ENCODE measurements at places on chromosomes 13 and 19.

DNA sequence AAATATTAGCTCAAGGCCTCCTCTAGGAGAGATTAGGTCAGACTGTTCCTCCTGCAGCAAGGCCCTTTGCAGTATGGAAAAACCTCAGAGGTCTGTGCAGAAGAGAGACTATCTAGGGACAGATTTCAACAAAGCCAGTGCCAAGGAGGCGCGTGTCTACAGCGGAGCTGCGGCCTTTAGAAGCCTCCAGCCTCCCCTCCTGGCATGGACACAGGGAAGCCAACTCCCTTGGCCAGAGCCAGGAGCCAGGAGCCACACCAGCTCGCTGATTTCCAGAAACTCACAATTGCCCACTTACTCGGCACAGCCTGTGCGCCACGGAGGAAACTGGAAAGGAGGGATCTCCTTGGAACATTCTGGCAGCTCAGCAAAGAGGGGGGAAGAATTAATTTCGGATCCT, 63.4 kb downstream of the INSR start:
- DNase-seq: no peak

DNA sequence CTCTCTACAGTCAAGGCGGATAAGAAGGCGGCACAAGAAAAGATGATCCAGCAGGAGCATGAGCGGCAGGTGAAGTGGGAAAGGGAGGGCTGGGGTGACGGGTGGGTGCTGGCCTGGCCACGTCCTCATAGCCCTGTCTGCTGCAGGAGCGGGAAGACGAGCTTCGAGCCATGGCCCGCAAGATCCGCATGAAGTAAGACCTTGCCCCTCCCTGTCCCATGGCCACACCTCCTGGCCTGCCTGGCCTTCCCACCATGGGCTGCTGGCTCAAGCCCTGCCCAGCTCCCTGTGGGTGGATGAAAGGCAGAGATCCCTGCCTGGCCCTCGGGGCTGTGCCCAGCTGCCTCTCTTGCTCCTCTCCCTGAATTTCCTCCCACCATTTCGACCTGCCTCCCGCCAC, 7.2 kb downstream of the ZNF296 start:
- no peak for DNase-seq

GRCh38 chr13:114020750-114021463, 47.0 kb upstream of the C13orf46 start:
- no peak for DNase-seq

- no peak for DNase-seq
These were observed 5.3 kb downstream of the PDCD2L start for GRCh38 chr19:34409189-34410164.

DNA sequence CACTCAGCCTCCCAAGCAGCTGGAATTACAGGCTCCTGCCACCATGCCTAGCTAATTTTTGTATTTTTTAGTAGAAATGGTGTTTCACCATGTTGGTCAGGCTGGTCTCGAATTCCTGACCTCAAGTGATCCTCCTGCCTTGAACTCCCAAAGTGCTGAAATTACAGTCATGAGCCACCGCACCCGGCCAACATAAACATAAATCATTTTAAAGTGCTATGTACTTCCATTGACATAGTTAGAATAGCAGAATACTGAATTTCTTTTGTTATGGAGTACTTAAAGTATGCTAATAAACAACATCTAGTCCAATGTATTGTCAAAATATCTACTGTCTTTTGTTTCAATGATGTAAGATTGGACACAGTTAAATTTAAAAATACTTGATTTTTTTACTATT, 539.0 kb downstream of the PCDH9 start:
- no peak for DNase-seq

- peak; percentile 24 for DNase-seq
These were observed 1.6 kb downstream of the ZNF414 start for GRCh38 chr19:8512115-8512967.

DNA sequence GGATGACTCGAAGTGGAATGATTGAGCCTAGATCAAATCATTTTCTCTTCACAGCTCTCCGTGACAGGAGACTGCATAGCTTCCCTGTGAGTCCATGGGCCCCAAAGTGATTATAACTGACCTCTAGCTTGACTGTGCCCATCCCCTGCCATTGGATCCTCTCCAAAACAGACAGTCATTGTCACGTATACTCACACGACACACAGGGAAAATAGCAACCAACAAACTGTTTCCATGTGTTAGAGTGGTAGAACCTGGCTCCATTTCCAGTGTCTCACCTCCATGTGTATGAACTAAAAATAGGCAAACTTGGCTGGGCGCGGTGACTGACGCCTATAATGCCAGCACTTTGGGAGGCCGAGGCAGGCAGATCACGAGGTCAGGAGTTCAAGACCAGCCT, 48.8 kb upstream of the NPAS1 start:
- peak; percentile 19 for DNase-seq

DNA sequence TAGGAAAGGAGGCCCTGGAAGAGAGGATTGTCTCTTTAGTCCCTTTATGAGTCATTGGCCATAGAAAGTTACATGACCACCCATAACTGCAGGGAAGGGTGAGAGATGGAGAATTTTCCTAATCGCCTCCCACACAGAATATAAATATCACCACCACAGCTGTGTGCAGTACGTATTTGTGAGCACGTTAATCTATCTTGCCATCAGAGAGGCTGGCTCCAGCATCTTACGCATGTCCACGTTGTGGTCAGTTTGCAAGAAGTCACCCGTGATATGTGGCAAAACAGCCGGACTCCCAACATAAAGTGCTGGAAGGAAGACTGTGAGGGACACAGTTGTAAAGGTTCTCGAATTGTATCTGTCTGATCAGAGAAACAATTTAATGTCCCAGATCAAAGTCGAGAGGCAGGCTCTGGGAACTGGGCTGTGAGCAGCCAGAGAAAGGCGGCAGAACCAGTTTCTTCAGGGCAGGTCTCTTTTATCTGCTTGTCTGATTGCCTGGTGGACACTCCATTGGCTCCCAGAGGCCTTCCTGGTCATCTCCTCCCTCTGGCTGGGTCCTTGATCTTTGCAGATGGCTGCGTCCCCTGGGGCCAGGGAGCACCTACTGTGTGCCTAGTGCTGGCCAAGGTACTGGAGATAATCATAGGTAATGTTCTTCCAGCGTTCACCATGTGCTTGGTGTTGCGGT, 74.9 kb downstream of the SIPA1L3 start:
- no peak for DNase-seq

DNA sequence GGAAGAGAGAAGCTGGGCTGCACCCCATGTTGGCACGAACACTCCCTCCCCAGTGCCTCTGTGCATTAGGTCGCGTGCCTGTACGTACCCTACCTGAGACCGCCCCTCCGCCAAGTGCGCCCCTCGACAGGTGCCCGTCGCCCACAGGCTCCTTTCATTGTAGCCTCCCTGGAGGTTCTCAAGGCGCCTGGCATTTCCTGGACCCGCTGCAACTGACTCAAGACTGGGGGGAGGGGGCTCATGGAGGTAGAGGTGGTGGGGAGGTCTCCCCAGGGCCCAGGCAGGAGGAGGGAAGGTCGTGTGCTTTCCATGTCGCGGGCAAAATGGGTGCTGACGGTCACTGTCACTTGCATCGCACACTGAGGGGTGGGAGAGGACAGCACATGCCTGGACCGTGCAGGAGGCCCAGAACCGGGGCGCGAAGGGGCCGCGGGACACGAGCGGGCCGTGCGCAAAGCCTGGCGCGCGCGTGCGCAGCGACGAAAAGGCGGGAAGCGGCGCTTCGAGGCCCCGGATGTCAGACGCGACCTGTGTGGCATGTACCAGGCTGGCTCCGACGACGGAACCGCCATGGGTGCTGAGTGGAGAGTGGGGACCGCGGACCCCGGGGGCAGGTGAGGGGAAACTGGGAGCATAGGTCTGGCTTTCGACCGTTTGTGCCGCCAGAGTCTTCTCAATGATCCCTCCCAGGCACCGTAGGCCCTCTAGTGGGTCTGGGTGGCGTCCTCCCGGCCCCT, 16.5 kb downstream of the NFIX start:
- DNase-seq: no peak

DNA sequence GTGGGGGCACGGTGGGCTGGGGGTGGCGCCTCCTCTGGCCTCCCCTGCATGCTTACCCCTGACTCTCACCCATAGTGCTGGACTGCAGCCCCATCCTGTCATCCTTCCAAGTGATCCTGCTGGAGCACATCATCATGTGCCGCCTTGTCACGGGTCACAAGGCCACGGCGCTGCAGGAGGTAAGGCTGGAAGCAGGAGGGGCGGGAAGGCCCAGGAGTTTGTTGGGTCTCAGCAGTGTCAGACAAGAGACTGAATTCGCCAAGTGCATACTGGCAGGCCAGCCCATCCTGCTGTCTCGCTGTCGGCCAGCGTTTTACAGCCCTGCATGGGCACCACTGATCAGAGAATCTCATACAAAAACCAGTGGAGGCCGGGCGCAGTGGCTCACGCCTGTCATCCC, 23.1 kb downstream of the MAU2 start:
- DNase-seq: no peak

DNA sequence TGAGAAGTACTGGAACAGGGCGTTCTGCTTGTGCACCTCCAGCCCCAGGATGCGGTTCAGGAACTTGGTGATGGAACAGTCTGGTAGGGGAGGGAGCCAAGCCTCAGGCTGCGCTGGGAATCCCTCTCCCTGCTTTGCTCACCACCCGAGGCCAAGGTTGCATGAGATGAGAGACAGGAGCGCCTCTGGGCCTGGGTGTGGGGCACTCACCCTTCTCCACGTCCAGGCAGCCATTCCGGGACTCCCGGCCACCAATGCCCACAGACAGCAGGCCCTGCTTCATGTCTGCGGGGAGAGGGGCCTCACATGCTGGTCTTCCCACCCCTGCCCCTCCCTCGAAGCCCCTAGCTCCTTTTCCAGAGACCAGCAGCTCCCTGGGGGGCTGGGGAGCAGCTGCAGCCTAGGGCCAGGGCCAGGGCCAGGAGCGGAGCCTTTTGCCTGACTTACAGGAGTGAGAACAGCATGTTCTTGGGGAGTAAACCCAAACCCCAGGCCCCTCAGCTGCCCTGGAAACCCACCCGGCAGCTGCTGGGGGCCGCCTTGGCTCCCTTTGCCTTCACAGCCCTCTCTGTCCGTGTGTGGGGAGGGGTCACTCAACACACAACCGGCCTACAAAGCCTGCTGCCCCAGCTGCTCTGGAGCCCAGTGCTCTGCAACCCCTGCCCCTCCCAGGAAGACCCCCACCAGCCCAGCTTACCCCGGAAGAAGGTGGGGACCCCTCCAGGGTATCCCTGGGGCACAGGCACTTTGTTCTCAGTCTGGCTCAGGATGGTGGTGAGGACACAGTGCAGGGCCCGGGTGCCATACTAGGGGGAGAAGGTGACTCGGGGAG, 7.2 kb downstream of the GPX4 start:
- DNase-seq: no peak

- no peak for DNase-seq
These were observed 667.8 kb downstream of the SLITRK1 start for GRCh38 chr13:83214452-83214851.

DNA sequence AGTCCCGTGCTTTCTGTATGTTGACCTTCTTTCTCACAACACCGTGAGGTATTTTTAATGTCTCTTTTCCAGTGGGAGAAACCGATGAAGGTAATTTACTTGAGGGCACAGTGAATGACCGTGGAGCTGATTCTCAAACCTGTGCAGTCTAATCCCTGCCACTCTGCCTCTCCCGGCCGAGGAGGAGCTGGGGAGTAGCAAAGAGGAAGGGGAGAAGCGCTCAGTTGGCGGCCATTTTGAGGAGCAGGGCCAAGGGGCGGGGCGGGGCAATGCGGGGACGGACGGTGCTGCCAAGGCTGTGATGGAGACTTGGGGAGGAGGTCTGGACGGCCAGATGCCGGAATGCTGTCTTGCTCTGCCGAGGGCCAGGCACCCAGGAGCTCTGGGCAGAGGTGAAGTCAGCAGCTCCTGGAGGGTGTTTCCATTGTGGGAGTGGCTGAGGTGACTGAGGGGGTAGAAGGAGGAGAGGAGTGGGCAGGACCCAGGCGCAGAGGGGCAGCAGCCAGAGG, 12.4 kb upstream of the RANBP3 start:
- no peak for DNase-seq

GRCh38 chr13:109166804-109167203, 537.4 kb downstream of the MYO16 start:
- DNase-seq: no peak

- no peak for DNase-seq
These were observed 25.0 kb upstream of the TNFSF11 start for GRCh38 chr13:42548731-42549551.

- no peak for DNase-seq
These were observed 658.4 kb upstream of the MIR17HG start for GRCh38 chr13:90689111-90689510.

DNA sequence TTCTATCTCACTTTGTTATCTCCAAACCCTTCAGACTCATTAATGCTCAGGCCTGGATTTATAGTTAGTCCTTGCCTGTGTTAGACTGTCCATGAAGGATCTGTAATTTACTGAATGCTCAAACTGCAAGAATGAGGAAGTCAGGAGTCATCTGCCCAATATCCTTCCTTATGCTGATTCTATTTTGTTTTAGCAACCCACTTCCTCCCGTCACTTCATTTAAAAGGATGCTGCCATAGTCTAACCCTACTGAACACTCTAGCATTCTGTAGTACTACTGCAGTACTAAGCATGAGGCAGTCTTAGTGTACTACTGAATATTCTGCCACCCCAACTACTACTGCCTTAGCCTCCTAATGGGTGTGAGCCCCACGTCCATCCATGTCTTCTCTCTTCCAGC, 1.5 kb downstream of the FCAR start:
- DNase-seq: no peak
